ENCODE measurements at places on chromosomes 6 and 20.

DNA sequence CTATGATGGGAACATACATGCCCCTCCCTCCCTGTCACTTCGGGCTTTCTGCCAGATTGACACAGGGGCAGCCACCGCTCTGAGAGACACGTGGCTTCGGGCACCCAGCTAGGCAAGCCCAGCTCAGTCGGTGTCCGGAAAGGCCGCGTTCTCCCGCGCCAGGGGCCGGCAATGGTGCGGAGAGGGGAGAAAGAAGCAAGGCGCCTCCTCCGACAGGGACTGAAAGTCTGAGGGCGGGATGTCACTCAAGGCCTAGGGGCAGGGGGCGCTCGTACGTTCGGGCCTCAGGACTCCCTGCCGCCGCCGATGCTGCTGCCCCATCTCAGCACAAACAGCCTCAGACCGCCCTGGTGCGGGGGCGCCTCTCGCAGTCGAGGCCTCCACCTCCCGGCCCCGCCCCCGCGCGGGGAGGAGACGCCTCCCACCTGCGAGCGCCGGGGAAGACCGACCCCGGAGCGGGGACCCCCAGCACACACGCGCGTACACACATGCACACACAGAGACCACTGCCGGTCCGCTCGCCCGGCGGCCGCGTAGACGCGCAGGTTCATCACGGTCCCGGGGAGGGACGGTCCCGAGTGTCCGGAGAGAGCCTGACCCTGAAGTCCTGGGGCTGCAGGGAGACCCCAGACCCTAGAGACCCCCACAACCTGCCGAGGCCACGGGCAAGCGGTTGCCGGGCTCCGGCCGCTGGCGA is 1.9 kb downstream of the GRM4 start:
- DNase-seq, result no peak

GRCh38 chr6:117417851-117418250 is 7.9 kb downstream of the ROS1 start:
- DNase-seq, result no peak

DNA sequence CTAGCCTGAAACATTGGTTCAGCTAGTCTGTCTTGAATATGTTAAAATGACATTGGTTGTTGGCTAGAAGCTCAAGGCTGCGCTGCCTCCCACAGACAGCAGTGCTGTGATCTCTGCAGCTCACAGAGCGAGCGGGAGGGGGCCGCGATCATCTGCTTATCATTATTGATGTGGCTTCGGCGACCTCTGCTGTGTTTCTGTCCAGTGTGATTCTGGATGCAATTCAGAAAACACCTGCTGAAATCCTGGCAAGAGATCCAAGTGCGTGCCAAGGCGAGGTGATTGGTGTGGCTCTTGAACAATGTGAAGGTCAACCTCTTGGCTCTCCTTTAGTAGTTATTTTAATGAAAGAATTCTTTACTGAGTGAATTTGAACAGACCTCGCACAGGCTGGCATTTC is 142.3 kb upstream of the SASH1 start:
- DNase-seq, result no peak

DNA sequence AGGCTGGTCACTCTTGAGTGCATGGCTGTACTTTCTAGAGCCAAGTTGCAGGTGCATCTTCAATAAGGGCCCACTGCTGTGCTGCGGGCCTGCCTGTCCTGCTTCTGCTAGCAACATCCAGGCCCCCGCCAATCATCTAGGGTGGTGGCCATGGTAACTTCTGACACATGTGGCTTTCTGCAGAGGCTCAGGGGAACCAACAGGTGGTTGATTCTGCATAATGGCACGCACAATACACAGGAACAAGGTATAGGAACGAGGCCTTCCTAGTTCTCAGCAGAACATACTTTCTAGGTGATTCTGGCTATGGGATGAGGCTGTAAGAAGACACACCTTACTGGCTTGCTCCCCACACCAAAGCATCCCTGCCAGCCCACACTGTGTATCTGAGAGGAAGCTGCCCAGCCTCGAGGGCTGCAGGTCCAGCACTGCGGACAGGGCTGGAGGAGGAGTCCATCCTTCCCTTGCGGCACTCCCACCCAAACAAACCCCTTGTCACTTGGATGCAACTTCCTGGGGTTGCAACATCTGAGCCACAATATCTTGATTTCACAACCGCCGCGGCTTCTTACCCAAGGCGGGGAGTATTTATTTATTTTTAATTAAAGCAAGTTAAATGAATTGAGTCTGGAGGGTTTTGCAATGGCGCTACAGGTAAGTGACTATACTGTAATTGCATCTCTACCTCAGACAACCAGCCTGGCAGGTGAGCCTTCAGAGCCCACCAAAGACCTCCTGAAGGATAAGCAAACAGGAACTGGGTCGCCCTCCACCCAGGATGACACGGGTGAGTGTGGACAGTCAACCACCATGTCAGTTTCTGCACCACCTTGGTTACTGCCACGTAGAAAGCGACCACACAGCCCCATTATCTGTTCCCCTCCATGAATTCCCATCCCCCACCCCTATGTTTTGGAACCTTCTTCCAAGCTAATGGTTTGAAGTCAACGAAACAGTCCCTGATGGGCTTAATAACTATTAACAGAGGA is 49.6 kb downstream of the SULF2 start:
- no peak for DNase-seq

GRCh38 chr6:155142168-155143028 is 121.4 kb upstream of the CLDN20 start:
- DNase-seq, result no peak

DNA sequence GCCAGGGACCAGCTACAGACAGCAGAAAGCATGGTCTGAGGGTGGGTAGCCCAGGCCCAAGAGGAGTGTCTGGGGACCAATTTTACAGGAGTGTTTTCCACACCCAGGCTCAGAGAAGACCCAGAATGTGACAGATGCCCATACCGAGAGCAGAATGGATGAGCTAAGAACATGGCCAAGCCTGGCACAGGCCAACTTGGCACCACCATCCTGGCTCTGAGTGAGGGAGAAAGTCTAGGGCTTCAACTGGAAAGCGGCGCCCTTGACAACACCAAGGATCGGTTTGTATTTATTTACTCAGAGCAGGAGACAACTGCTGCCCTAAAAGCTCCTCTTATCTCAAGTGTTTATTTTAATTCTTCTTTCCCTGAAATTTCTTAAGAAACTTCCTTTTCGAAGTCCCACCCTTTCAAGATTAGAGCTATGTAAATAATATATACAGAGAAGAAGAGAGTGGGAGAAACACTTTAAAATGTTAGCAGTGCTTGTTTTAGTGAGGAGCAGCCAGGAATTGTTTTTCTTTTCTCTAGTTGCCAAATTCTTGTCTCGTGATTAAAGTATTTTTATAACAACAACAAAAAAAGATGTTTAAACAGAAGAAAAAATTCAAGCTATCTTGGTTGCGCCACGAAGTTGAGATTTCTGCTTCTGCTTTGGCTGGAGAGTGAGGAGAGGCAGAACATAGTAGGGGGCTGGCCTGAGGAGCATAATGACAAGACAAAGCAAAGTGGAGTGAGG is 16.2 kb downstream of the TNXB start:
- DNase-seq, result no peak

GRCh38 chr20:64133951-64134407 is 26.6 kb upstream of the NPBWR2 start:
- DNase-seq, result no peak

GRCh38 chr6:138287144-138287955 is 69.1 kb upstream of the PBOV1 start:
- no peak for DNase-seq

DNA sequence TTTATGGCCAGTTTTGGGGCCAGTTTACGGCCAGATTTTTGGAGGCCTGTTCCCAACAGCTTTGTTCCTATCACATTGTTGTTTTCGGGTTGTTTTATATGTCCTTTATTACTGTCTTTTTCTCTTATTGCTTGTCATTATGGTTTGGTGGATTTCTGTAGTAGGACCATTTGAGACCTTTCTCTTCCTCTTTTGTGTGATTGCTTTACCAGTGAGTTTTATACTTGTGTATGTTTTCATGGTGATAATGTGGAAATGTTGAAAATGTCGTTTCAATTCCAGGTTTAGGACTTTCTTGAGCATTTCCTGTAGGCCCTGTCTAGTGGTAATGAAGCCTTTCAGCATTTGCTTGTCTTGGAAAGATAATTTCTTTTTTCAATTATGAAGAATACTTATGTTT is 17.8 kb downstream of the HLA-B start:
- DNase-seq, result no peak

DNA sequence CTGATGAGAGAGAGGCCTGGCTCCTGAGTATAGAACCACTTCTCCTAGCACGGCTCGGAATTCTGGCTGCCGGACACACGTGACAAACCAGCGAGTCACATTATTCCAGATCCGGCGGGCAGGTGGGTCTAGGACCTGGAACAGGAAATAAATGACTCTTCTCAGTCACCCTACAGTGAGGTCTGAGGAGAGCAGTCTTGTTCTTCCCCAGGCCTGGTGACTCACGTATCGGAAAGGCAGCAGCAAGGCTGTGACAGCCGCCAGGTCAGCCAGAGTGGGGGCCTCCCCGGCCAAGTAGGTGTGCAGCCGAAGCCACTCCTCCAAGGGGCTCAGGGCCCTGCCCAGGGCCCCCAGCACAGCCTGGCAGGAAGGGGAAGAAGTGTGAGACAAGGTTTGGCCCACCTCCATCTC is 2.8 kb downstream of the VARS1 start:
- DNase-seq, result no peak

- no peak for DNase-seq
These were observed 120.1 kb downstream of the CLIC5 start for GRCh38 chr6:45895569-45895968.

- DNase-seq, result peak; percentile 79
These were observed 9.1 kb downstream of the BCL2L1 start for GRCh38 chr20:31713312-31714273.

- no peak for DNase-seq
These were observed 10.0 kb downstream of the THBS2 start for GRCh38 chr6:169243661-169244060.

DNA sequence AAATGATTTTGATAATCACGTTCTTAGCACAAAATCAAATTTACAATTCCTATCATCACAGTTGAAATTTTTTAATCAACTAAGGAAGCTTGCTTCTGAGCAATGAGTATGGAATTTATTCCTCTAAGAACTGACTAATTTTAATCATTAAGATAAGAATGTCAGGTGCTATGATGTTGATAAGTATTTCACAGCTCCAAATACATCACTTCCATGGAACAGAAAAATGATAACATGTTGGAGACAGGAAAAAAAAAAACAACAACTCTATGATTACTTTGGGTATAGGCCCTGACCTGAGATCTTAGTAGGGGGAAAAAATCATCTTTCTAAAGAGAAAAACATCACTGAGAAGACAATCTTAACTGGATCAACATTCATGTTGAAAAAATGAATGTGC is 89.4 kb upstream of the BMP2 start:
- no peak for DNase-seq

GRCh38 chr6:84685983-84686584 is 78.3 kb downstream of the TBX18 start:
- DNase-seq, result peak; percentile 27

DNA sequence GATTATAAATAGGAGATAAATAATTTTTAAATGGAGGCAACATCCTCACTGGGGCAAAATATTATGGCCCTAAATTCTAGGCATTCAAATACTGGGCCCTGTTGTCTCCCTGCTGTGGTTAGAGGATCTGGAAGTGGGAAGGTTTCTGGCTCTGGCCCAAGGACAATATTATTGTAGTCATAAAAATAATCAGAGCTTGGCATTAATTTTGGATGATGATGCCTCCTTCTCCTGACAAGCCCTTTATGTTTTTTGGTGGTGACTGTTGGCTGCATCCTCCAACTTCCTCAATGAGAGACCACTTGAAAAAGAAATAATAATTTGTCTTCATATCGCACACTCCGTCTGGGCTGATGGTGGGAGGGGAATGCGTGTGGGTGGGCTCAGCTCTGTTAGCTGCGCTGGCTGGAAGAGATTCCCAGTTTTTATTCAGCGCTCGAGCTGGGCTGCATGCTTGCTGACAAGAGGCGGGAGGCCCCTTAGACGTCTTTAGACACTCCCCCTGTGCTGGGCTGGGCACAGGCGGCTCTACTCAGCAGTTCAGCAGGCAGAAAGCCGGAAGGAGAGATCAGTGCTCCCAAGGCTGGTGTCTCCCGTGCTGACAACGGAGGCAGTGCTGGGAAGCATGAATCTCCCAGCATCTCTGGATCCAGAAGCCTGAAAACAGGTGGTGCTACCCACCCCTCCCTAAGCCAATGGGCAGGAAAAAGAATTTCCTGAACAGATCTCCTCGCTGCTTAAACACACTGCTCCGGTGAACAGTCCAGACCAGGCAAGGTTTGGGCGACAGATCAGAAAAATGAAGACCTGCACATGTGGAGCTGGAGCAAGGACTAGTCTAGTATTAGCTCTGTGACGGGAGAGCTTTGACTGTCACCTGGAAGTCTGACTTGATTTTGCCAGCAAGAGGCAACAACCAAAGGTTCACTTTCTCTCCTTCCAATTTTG is 97.7 kb downstream of the SYCP2 start:
- no peak for DNase-seq

DNA sequence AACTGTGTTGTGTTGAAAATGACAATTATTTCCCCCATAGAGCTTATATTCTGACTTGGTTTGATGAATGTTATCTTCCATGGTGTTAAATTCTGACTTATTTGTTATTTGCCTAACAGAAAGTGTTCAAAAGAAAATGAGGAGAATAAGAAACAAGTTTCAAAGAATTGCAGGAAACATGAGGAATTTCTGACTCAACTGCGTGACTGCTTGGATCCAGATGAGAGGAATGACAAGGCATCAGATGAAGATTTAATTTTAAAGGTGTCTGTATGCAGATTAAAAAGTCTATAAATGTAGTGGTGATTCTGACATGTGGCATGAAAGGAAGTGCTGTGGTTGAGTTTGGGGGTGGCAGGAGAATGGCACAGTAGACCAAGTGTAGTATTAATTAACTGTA is 50.6 kb downstream of the CCDC170 start:
- DNase-seq, result no peak

GRCh38 chr20:45500022-45500421 is 15.4 kb downstream of the SPINT3 start:
- DNase-seq, result no peak

DNA sequence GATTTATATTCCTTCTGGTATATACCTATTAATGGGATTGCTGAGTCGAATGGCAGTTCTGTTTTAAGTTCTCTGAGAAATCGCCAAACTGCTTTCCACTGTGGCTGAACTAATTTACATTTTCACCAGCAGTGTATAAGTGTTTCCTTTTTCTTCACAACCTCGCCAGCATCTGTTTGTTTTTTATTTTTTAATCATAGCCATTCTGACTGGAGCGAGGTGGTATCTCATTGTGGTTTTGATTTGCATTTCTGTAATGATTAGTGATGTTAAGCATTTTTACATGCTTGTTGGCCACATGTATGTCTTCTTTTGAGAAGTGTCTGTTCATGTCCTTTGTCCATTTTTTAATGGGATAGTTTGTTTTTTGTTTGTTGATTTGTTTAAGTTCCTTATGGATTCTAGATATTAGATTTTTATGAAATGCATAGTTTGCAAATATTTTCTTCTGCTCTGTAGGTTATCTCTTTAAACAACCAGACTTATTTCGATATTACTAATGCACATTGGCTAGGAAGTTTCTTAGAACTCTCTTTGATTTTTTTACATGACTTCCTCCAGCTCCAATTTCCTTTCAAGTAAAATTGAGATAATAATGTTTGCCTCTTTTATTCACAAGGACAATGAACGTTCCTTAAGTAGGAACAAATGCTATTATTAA is 12.2 kb upstream of the VNN1 start:
- DNase-seq, result no peak

GRCh38 chr6:17894905-17895304 is 92.5 kb downstream of the KIF13A start:
- DNase-seq, result no peak

- DNase-seq, result no peak
These were observed 224.5 kb downstream of the NKAIN2 start for GRCh38 chr6:124028117-124028516.

Measured in HFF-Myc (cell line).